SHP77 (cell line): ENCODE measurements at places on chromosomes 6 and 20.

GRCh38 chr6:14804785-14805210 lies 441.1 kb upstream of the JARID2 start:
- peak; percentile 46 for DNase-seq

- DNase-seq, result peak; percentile 71
Observed at GRCh38 chr20:57657535-57658446, 37.6 kb upstream of the ZBP1 start.

- no peak for DNase-seq
Observed at GRCh38 chr6:166143011-166143410, 24.6 kb downstream of the TBXT start.

DNA sequence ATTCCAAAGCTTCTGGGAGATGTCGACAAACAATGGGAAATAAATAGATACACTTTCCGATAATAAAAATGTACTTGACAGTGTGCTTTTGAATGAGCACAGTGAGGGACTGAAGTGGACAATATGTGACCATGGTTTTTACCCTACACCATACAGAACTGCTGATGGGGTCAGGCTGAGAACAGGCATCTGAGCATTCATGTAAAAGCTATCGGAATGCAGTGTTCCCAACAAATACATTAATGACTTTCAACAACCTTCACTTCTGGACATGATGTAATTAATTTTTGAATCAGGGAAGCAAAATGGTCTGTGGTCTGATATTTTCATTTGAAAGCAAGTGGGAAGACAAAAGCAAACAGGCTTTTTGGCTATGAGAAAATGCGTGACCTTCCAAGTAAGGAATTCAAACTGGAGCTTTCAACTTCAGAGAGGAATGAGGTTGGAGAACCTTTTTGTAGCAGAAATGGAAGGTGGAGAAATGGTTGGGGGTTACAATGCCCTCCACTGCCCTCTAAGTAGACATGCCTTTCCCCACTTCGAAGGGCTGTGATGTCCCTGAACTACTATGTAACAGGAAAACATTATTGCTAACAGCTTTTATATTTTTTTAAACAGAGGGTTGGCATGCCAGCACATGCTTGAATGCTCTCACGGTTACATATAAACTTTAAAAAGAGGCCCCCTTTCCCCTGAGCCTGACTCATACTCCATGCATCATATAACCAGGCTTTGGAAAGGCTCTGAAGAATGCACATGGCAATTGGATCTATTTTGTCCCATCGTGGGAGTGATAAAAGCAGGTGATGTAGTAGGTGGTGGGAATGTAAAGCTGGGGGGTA lies 203.5 kb upstream of the CITED2 start:
- DNase-seq, result no peak

DNA sequence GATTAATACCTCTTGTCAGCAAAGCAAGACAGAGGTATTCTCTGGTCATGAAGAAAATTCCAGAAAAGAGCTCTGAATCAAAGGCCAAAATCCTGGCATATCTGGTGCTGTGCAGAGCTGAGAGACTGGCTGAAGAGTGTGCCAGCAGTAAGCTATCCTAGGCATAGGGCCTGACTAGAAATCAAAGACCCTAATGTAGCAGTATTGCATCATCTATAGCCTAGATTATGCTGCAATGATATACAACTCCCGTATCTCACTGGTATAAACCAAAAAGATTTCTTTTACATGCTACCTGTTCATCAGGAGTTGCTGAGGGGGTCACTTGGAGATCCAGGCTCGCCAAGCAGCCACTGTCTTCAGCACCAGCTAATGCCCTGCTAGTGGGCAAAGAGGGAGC lies 30.9 kb upstream of the TRIM39 start:
- DNase-seq, result no peak

- DNase-seq, result no peak
Observed at GRCh38 chr20:49893242-49894072, 21.9 kb downstream of the SPATA2 start.

DNA sequence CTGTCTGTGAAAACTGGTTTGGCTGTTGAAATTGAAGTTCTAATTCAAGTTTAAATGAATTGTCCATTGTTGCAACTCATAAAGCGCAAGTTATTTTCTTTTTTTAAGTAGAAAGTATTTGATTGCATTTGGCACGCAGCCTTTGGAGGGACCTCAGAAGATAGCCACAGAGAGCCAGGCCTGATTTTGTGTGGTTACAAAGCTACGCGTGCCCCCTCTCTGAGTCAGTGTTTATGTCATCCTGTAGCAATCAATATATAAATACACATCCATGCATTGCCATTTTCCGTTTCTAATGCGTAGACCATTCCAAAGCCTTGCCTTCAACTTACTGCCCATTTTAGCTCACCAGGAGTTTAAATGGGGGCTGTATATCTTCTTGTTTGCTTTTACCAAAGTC lies 173.2 kb downstream of the TMEM242 start:
- DNase-seq, result no peak

GRCh38 chr20:460180-460579 lies 2.2 kb downstream of the TBC1D20 start:
- no peak for DNase-seq

DNA sequence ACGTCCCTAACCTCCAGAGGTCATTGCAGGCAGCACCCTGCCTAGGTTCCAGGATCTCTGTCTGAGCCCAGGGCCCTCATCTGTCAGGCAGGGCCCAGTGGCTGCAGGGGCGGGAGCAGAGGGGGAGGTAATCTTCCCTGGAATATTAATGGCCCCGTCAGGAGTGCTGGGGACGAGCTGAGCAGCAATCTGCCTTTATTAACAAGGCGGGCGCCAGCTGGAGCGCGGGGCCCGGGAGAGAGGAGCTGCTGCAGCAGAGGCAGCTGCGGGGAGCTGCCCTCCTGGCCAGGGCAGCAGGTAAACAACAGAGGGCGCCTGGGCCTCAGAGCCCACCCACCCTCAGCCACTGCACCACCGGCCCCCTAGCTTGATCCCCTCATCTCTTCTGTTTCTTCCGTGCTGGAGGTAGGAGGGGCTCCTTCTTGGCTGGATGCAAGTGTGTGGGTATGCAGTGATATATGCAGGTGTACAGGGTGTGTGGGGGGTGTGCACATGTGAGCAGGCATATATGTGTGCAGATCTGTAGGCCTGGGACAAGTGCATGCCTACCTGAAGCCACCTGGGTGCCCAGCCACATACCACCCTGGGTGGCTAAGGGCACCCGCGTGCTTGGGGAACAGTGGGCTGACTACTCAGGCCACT lies 131.8 kb upstream of the MLN start:
- peak; percentile 15 for DNase-seq

DNA sequence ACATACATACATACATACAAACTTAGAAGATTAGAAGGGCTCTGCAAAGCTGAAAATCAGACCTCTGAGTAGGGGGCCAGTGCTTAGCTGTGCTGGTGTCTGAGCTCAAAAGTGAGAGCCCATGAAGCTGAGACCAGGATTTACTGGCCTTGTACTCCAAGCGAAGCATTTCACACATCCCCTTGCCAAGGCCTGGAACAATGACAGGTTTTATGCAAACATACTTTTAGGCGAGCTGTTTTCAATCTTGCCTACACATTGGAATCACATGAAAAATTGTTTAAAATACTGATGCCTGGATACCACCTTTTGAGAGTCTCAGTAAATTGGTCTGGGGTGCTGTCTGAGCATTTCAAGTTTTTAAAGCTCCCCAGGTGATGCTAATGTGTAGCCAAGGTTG lies 80.9 kb upstream of the SRSF6 start:
- no peak for DNase-seq

DNA sequence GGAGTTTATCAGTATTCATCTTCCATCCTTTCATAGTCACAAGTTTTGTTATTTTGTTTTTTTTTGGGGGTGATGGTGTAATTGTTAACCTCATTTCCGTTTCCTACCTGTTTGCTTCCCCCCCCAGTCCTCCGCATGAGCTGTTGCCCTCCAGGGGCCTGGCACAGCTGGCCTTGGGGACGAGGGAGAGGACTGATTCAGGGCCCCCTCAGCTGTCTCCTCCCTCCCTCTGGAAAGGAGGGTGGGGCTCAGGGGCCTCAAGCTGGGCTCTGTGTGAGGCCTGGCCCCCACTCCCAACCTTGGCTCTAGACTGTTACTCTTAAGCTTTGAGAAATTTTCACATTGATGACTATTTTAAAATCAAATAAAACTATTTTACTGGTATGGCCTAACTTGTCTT lies 4.0 kb downstream of the LRRC73 start:
- DNase-seq, result no peak

DNA sequence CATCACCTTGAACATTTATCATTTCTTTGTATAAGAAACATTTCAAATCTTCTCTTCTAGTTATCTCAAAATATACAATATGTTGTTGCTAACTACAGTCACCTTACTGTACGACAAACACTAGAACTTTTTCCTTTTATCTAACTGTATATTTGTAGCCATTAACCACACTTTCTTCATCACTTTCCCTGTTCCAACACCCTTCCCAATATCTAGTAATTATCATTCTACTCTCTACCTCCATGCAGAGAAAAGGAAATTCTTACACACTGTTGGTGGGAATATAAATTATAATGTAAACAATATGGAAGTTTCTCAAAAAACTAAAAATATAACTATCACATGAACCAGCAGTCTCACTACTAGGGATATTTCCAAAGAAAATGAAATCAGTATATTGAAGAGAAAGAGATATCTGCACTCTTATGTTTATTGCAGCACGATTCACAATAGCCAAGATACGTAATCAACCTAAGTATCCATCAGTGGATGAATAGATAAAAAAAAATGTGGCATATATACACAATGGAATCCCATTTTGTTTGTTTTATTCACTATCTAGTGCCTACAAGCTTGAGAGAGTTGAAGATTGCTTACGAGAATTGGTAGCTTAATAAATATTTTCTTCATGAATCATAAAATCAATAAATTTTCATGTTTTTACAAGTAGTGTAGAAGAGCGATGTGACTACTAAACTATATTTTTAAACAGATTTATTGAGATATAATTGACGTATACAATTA lies 2.4 kb downstream of the RHAG start:
- no peak for DNase-seq

DNA sequence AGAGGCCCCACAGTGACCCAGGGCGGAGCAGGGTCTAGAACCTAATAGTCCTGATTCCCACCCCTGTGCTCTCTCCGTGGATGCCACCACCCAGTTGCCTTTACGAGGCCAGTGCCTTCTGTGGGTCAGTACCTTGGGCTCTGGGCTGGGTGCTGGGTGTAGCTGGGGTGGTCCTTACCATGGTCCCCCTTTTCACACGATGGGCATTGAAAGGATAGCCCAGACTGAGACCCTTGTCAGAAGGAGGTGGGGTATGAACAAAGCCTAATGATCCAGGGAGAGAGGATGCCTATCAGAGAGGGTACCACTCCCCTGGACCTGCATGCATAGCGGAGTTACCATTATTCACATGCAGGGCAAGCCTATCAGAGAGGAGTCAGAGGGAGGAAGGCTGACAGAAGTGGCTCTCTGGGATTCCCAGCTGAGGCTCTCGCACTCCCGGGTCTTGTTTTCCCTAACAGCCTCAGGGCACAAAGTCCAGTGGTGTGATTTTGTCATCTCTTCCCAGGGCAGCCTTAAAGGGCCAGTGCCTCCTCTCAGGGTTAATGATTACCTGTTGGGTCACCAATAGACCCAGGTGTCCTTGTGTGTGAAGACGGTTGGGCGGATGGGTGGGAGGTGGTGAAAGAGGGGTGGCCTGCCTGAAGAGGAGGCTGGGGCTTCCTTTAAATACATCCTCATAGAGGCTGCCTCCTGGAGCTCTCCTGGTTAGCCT lies 36.2 kb downstream of the VEGFA start:
- no peak for DNase-seq

- DNase-seq, result peak; percentile 11
Observed at GRCh38 chr6:80003826-80004172, 650 bp upstream of the TTK start.

DNA sequence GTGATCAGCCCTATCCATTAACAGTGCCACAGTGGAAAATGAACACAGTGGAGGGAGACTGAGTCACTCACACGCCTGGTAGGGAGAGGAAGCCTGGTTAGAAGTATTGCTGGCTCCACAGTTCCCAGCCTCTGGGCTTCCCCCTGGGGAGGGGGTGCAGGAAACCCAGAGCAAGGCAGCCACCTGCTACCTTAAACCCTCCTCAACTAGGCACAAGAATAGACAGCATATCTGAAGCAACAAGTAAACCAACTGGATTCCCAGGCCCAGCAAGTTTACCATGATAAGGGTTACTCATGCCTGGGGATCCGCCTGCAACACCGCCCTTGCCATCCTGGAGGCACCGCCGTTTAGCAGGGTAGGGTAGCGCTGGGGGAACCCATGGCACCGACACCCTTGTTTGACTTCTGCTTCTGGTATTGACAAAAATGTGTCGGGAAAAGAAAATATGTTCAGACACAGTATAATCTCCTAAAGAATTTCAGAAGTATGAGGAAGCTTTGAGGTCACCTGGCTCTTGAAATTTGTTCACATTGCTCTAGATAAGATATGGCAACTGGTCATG lies 38.3 kb downstream of the SLC22A23 start:
- DNase-seq, result no peak

DNA sequence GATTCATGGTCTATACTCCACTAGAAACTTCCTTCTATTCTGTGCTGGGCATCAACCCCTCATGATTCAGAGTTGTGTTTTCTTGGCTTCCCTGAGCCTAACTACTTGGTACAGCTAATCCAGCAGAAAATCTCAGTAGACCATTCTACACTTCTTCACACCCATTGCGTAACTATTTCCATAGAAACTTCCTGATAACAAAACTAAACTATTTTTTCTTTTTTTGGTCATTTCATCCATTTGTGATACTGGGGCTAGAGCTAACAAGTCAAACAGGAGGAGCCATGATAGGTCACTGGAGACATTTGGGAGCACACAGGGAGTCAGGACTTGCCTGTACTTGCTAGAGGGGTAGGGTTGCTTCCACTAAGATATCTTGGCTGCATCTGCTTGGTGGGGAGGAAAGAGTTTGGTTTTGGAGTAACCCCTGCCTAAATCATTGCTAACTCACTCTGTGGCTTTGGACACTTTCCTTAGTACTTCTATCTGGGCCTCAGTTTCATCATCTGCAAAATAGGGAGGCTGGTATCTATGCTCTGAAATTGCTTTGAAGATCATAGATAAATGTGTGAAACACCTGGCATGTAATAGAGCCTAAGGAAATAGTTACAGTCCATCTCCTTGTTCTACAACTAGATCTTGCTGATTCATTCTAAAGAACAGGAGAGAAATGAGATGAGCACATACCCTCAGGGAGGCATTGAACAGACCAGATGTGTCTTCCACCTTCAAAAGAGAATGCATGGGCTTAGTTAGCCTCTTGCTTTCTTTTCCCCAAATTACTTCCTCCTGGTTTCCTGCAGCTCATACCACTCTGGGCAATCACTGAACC lies 127.9 kb upstream of the ADGRF1 start:
- DNase-seq, result no peak

DNA sequence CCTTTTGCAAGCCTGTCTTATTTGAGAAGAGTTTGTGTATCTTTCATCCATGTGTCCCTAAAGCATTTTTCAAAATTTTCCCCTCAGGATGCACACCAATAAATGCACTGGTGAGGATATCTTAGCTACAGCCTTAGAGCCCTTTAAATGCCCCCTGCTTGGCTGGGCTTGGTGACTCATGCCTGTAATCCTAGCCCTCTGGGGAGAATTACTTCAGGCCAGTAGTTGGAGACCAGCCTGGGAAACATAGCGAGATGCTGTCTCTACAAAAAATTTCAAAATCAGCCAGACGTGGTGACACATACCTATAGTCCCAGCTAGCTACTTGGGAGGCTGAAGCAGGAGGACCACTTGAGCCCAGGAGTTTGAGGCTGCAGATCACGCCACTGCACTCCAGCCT lies 33.8 kb upstream of the PLCB4 start:
- DNase-seq, result no peak

GRCh38 chr6:27280064-27280539 lies 32.0 kb downstream of the POM121L2 start:
- peak; percentile 73 for DNase-seq

- no peak for DNase-seq
Observed at GRCh38 chr6:102520966-102521365, 1127.5 kb downstream of the GRIK2 start.
